ENCODE measurements at places on chromosomes 16 and 17.

DNA sequence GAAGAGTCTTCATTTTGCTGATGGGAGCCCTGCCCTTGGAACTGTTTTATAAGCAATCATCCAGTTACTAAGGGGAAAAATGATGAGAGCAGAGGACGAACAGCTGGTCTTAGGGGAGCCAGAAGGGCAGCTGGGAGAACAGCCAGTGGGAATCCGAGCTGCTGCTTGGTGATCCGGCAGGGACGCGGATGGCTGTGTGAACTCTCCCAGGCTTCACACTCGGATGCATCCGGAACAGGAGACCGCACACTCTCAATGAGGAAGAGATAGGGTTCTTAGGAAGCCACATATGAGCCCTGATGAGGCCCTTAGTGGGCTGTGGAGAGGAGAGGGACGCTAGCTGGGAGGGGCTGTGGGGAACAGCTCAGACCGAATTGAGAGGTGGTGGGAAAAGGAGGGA, 5.0 kb upstream of the CACNG5 start:
- no peak for DNase-seq

DNA sequence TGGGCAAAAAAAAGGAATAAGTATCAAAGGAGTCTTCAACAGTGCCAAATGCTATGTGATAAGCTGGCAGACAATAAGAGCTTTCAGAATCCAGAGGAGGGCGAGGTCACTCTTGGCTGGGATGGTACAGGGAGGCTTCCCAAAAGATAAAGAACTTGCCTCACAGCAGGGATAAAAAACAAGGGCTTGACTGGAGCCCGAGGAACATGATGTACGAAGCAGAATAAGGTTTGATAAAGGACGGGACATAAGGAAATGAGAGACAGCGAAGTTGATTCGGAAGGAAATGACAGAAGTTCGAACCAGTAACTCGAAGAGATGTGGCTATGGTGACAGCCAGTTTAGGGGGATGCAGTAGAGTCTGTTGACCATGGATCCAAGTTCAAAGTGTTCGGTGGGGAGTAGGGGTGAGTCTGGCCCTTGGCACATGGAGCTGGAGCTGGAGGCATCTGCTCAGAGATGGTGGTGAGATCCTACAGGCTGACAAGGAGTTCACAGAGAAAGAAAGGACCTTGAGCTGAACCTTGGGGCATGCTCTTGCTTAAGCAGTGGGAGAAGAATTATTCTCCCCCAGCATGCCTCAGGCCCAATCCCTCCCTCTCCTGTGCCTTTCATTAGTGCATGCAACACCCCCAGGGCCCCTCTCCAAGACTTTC, 137.6 kb upstream of the RCVRN start:
- DNase-seq: no peak

DNA sequence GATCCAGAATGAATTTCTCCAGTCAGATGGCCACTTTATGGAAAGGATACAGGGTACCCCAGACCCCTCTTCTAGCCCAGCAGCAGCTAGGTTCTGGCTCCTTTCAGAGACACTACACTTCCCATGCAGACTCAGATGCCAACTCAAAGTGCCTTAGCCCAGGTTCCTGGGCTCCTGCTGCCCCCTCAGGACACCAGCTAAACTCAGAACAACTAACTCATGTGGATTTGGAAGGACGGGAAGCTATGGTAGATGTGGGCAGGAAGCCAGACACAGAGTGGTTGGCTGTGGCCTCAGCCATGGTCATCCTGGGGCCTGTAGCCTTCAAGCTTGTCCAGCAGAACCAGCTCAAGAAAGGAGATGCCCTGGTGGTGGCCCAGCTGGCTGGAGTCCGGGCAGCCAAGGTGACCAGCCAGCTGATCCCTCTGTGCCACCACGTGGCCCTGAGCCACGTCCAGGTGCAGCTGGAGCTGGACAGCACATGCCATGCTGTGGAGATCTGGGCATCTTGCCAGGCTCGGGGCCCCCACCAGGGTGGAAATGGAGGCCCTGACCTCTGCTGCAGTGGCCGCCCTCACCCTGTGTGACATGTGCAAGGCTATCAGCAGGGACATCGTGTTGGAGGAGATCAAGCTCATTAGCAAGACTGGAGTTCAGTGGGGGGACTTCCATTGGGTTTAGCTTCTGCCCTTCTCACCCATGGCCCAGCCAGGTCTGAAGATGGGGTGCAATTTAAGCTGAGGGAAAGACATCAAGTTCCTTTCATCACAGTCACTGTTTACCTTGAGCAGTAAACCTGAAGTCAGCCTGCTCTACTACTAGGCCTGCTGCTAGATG, 111.8 kb downstream of the N4BP1 start:
- DNase-seq: no peak

DNA sequence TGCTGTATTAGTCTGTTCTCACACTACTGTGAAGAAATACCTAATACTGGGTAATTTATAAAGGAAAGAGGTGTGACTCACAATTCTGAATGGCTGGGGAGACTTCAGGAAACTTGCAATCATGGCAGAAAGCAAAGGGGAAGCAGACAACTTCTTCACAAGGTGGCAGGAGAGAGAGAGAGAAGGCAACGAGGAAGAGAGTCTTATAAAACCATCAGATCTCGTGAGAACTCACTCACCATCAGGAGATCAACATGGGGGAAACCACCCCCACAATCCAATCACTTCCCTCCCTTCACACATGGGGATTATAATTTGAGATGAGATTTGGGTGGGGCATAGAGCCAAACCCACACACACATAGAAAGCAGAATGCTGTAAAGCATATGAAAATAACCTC, 896.2 kb downstream of the CDH11 start:
- no peak for DNase-seq

DNA sequence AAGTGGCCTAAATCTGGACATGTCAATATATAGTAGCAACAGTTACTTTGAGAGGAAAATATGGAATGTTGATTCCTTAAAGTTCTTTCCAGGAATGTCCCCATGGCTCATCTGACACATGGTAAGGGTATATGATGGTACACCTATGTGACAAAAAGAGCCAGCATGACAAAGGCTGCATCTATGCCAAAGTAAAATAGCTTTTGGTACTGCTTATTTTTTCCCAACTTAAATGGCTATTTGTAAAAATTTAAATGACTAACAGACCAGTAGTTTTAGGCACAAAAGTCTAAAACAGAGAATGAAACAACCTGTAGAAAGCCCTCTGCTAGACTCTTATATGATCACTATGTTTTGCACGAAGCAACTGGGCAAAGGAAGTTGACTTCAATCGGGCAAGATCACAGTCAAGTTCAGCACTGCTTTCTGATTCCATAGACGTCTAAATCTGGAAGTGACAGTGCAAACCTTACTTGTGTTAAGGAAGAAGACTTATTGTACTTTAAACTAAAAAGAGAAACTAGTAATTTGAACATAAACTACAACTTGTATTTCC, 135.1 kb downstream of the SKAP1 start:
- DNase-seq: no peak

DNA sequence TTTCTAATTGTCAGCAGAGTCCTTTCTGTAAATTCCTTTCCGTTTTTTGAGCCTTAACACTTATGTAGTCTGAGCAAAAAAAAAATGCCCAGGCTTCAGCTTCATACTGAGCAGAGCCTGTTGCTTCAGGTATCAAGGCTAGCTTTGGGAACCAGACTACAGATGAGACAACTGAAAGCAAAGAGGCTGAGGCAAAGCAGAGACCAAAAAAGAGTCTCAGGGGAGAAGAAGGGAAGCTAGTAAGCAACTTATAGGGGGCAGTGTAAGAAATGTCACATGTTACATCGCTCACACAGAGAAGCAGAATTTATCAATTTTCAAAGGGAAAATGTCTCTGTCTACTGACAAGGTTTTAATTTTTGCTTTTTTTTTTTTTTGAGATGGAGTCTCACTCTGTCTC, 3.3 kb downstream of the HASPIN start:
- DNase-seq: no peak
